ENCODE measurements at places on chromosomes 3 and 15.
A peak's percentile ranks its signal among the peaks of the same experiment; 100 is the strongest.

DNA sequence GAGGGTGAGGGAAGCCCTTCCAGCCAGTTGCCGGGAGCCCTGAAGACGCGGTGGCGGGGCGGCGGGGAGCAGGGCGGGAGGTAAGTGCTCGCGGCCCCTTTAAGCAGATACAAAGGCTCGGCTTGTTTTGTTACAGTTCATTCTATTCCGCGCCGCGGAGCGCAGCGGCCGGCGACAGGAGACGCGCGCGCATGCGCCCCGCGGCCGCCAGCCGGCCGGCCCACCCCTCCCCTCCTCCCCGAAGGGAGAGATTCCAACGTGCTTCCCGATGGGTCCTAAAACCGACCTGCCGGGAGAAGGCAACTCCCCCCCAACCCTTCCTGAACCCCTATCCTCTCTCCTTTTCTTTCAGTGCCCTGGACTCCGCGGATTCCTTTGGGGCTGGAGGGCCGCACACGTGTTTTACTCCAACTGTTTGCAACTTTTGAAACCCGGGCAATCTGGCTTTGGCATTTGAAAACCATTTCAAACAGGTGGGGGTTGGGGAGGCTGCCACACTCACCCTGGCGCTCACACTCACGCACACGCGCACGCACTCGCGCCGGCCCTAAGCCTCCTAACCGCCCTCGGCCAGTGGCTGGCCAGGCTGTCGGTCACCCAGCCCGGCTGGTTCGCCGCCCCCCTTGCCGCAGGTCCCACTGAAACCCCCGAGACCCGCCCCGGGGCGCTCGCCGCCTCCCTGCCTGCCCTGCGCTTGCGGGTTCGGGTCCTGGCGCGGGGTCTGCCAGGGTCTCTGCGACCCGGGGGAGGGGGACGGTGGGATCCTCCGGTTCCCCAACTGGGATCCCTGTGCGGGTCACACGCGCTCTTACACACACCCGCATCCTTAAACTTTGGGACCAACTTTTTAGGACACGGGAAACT, at the start of gene MAGI1:
Gene MAGI1, minus strand, starts transcription at position 193 of the 864 bp plus-strand sequence. CDS start 610 bp downstream, outside the sequence.
- peak; percentile 88 for DNase-seq

GRCh38 chr3:72149645-72150300, 364.8 kb upstream of the PROK2 start:
- no peak for DNase-seq

- DNase-seq, result no peak
Observed at GRCh38 chr3:119538772-119539171, 20.6 kb downstream of the CD80 start.

- DNase-seq, result no peak
Observed at GRCh38 chr3:49279376-49279775, 2.3 kb upstream of the C3orf62 start.

DNA sequence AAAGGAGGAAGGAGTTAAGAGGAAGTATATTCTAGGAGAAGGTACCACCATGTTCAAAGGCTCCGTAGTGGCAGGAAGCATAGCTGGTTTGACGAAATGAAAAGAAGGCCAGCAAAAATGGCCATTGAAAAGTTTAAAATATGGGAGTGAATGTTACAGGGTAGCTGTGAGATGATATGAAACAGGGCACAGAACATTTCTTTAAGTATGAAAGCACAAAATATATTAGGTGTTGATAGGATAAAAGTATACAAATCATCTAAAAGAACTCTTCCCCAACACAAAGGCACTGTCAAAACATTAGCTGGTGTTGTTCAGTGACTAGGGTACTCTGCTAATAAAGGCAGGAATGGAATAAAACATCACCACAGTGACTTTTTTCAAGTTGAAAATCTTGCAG, 216.2 kb downstream of the LRRN1 start:
- DNase-seq, result no peak

DNA sequence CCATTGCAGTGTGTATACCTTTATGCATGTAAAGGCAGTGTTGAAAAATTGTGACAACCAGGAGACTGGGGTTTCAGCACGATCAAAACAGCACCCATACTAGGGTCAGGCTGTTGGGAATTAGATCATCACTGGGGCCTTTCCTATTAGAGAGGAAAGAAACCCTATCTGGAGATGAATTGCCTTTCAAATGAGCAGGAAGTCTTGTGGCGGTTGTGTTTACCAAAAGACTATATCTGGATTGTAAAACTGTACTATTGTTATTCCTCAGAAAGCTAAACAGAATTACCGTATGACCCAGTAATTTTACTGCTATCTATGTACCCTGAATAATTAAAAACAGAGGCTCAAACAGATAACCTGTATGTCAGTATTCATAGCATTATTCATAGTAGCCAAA, 10.1 kb downstream of the UBE2E1 start:
- DNase-seq, result no peak

DNA sequence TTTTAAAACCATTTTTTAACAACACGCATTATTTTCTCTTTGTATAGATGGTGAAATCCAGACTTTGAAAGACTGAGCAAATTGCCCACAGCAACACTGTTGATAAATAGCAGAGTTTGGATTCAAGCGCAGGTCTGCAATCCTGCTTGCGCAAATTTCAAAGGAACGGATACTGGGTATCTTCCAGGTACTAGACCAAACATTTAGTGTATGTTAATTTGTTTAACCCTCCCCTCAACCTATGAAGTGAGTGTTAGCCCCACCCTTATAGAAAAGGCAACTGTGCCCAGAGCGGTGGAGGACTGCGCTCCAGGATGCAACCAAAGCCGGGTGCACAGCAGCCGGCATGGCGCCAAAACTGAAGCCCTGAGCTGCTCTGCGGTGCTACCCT, 103.8 kb downstream of the CPN2 start:
- DNase-seq, result no peak

GRCh38 chr15:31080591-31081014, 20.9 kb downstream of the TRPM1 start:
- no peak for DNase-seq

DNA sequence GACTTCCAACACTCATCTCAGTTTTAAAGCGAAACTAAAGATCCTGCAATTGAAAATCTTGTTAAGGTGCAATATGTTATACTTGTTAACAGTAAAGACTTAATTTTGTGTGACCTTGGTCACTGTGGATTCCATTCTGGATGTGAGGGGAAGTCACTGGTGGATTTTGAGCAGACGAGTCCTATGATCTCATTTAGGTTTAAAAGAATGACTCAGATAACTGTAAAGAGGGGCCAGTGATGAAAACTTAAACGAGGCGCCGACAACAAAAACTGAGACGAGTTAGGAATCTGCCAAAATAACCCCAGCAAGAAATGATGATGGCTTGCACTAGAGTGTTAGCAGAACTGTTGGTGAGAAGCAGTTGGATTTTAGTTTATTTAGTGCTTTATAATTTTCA, 56.5 kb downstream of the LRRC28 start:
- no peak for DNase-seq

GRCh38 chr3:152208439-152208838, 60.3 kb upstream of the MBNL1 start:
- DNase-seq, result no peak

DNA sequence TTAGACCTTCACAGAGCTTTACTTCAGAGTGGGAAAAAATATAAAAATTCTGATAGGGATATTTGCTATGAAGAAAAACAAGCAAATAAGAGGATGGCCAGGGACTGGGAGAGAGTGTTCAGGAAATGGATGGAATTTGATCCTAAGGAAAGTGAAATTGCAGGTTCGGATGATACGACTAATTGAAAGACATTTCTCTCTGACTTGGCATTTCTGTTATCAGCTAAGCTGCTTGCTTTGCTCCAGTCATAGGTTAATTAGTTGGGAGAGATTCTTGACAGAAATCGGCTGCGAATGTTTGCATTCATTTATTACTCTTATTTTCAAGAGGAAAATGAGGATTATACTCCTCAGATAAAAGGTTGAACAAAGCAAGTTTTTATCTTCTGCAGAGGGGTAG, 808.7 kb upstream of the NECTIN3 start:
- DNase-seq, result no peak

- no peak for DNase-seq
Observed at GRCh38 chr3:149844091-149844490, 31.1 kb downstream of the RNF13 start.

- DNase-seq, result no peak
Observed at GRCh38 chr3:13420831-13421765, 976 bp upstream of the NUP210 start.

GRCh38 chr3:45060165-45060892, 34.2 kb downstream of the CLEC3B start:
- no peak for DNase-seq

- DNase-seq, result no peak
Observed at GRCh38 chr15:89167267-89168176, 53.9 kb downstream of the RLBP1 start.

DNA sequence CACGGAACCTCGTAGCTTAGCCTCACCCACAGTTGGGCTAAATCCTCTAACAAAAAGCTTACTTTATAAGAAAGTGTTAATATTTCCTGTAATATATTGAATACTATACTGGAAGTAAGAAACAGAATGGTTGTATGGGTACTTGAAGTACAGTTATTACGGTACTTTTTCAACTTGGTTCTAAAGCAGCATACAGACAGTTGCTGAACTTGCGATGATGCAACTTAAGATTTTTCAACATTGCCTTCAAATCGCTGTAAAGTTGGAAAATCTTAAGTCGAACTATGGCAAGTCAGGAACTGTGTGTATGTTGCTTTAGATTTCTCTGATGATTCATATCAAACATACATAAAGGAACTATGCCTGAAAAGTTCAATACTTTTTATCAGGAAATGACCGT, 204.4 kb upstream of the C2CD4B start:
- no peak for DNase-seq

DNA sequence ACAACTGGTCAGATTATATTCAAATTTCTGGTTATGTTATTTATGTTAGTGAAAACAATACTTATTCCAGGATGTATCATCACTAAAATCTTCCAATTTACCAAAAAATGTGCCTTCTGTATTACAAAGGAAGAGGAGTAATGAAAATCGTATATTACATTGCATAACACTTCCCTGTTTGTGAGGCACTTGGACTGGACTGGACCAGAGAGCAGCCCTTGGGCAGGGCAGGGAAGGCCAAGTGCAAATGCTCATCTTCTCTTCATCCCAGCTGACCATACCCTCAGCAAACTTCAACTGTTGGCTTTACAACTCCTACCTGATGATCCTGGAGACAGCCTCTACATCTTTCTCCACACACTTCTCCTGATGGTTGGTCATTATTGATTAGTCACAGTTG, 285.7 kb upstream of the MME start:
- DNase-seq, result no peak

DNA sequence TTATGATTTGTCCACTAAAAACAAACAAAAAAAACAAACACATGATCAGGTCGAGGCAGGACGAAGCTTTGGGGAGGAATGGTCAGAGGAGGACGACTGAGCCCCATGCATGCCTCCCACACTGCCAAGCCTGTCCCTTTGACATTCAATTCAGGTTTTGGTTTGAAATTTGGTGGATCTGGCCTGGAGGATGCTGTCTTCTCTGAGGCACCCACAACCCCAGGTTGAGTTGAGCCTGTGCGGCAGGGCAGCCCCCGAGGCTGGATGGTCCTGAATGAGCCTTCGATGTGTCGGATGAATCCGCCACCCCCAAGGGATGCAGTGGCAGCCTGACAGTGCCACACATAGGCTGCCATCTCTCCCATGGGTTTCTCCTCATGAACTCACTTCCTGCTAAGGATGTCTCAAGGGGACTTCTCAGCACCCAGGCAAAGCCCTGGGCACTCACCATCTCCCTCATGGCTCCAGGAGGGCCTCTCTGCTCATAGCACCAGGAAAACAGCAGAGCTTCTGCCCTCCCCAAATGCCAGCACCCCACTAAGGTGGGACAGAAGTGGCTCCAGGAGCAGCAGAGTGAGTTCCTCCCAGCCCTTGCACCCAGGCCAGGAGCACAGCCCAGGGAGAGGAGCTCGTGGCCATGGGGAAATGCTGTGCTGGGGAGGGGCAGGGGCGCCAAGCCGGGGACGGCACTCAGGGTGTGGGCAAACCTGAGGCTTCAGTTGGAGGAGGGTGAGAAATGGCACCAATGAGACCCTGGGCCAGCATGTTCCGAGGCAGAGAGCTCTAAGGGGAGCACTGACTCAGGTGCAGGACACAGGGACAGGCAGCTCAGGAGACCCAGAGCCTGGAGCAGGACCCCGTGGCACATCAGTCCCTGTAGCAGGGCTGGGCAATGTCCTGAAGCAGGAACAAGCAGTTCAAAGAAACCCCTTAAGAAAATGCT, 18.5 kb downstream of the PRR23E start:
- no peak for DNase-seq

GRCh38 chr3:127369356-127369935, 81.6 kb upstream of the PRR20G start:
- DNase-seq, result no peak

DNA sequence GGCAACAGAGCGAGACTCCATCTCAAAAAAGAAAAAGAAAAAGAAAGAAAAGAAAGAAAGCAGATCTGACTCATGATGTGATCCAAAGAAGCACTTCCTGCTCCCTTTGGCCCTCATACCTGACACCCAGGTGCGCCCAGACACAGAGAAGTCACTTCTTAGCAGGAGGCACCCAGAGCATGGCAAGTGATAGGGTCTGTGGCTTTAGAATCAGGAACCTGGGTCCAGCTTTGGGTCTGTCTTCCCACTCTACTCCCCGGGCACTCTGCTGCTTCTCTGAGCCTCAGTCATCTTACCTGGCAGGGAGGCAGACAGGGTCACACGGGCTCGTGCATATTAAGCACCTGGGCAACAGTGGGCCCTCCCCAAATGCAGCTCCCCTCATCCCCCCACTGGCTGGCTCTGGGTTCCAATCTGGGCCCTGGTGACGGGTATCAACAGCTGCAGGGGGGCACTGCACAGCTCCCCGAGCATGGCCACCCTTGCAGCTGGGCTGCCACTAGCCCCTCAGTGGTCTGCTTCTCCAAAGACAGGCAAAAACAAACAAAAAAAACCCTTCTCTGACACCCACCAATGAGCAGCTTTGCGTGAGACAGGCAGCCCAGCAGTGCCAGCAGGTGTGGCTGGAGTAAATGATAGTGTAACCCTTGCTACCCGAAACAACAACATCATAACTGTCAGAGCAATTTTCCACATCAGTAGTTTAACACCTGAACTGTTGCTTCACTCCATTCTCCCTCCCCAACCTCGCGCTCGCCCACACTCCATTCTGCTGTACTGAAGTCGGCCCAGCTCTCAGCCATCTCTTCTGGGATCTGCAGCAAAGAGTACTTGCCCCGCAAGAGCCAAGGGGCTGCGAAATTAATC, 99.8 kb downstream of the MEGF11 start:
- DNase-seq, result peak; percentile 59

DNA sequence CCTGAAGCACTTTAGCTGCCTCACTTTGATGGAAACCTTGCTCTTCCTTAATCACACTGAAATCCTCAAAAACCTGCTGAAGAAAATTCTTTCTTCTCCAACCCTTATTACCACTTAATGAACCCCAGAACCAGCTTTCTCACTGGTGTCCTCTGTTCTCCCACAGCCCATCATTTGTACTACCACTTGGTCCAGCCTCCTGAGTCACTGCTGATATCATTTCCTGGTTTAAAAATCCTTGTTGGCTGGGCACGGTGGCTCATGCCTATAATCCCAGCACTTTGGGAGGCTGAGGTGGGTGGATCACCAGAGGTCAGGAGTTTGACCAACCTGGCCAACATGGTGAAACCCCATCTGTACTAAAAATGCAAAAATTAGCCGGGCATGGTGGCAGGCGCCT, 418.6 kb upstream of the KCNMB2 start:
- no peak for DNase-seq

- no peak for DNase-seq
Observed at GRCh38 chr3:115248274-115248673, 101.2 kb upstream of the ZBTB20 start.
